ENCODE measurements at places on chromosomes 3 and 15. TPM values are rescaled to one million over a fixed set of nuclear protein-coding genes. Genes with fewer than 3 reads are reported as not detected.

DNA sequence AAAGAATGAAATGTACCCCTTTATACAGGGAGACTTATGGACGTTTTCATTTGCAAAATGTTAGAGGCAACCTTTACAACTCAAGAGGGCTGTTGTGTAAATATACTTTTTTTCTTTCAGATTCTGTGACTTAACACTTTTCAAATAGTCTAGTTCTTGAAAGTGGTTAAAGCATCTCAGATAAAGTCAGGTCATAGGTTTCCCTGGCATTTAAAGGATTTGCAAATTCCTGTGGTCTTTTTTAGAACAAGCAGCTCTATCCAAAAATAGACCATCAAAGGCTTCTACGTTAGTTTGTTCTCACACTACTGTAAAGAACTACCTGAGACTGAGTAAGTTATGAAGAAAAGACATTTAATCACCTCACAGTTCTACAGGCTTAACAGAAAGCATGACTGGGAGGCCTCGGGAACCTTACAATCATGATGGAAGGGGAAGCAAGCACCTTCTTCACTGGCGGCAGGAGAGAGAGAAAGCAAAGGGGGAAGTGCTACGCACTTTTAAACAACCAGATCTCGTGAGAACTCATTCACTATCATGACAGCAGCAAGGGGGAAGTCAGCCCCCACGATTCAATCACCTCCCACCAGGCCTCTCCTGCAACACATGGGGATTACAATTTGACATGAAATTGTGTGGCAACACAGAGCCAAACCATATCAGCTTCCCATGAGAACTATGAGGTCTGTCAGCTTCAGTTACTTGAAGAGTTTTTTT, 23.3 kb upstream of the GABRR3 start:
- DNase-seq = no peak

DNA sequence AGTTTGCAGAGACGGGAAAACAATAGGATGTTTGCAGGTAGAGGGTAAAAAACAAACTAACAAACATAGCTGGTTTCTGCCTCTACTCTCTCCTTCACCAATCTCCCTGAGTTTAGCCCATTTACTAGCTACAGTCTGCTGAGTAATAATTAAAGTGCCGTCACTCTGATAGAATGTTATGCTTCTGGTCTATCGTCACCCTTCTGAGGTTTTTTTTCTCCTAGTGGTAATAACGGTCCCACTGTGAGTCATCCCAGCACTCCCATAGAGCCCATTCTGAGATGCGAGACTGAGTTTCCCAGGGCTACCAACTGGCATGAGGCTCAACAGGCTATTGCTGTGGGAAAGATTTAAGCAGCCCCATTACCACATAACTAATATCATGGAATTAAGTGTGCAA, 56.4 kb downstream of the PLAAT1 start:
- no peak for DNase-seq

GRCh38 chr3:52159503-52159902, 5.3 kb upstream of the POC1A start:
- DNase-seq = no peak

DNA sequence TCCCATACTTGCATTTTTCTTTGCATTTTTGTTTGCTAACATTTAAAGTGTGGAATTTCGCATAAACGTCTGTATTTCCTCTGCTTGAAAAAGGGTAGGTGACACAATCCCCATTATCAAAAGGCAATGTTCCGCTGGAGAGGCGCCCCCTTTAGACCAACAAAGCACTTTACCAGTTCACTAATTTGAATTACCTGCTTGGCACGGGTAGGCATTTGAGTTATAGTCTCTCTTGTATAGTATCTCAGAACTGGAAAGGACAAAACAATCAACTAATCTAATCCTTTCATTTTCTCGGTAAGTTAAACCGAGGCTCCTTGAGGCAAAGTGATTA, 775 bp upstream of the CCDC39 start:
- DNase-seq = peak; percentile 13

Gene TMEM158
- 14.6 TPM for total RNA-seq

GRCh38 chr3:94587291-94587690, 524.4 kb downstream of the NSUN3 start:
- no peak for DNase-seq

DNA sequence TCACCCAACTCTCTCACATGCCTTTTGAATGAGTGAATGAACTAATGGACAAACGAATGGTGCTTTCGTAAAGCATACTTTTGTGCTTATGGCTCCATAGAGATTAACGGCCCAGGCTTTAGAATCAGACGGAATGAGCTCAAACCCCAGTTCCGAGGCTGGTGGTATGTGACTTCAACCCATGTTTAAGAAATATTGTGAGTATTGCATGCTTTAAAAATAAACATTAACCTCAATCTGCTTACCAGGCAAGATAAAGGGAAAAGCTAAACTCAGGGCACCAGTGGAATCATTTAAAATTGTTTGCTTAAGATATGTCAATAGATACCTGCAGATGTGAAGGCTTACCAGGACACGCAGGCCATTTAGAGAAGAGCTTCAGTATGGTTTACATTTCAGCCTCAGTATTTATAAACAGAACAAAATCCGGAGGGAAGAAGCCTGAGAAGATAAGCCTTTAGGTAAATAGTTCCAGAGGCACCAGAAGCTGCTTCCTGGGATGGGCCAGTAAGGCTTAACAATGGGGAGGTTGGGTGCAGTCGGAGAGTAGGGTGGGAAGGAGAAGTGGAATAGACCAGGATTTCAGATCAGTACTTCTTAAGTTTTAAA, 186.4 kb downstream of the ADAMTS9 start:
- DNase-seq = no peak

DNA sequence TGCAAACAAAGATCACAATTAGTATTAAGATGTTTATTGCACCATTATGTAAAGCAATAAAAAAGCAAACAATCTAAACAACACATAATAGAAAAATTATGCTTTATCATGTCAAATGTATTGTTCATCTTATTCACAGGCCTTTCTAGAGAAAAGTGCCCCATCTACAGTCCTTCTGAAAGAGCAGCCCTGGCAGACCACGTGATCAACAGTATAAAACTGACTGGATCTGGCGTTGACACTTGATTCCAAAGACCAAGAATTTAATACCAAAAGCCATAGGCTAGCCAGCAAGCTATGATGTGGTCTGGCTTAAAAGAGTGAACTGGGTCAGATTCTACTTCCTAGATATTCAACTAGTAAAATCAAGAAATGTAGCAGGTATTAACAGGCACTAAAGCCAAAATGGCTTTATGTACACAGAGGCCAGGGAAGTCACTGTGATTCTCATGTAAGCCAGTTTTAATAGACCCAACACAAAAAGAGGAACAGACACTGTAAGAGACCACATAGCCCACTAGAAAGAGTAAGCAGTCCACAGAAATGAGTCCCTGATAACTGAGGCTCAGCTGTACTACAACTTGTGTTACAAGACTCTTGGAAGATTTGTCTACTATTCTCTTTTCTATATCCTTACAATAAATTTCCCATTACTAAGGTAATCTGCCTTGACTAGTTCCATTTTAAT, 32.5 kb downstream of the DMXL2 start:
- DNase-seq = no peak

DNA sequence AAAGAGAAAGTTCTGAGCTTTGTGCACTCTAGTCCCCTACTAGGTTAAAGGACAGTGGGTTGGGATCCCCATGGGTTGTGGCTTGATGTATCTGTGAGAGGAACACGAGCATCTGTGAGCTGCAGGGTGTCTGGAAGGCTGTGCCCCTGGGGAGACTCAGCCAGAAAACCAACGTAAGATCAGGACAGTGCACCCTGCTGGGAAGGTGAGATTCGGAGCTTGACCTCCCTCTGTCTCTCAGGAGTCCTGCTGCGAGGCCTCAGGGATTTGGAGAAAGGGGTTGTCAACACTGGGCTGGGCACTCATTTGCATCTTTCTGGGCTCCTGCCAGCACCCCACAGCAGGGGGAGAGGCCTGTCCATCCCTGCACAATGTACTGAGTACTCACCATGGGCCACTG, 15.2 kb downstream of the ANKRD63 start:
- DNase-seq = no peak

Gene SLC9A9
- 12.2 TPM for total RNA-seq

DNA sequence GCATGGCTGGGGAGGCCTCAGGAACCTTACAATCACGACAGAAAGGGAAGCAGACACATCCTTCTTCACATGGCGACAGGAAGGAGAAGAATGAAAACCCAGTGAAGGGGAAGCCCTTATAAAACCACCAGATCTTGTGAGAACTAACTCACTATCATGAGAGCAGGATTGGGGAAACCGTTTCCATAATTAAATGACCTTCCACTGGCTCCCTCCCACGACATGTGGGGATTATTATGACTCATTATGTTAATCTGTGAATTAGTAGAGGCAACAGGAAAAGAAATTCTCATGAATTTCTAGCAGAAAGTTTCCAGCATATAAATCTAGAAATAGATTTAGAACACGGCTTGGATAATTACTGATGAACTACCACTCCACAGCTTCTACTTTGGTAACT, 937.3 kb downstream of the ROBO1 start:
- DNase-seq = no peak

GRCh38 chr15:77540312-77541060, 92.2 kb downstream of the LINGO1 start:
- no peak for DNase-seq

All from mucosa of gallbladder (tissue), 1 donor.